GM12878 (cell line): ENCODE measurements at places on chromosomes 16 and 17. TPM values are rescaled to one million over a fixed set of nuclear protein-coding genes. Genes with fewer than 3 reads are reported as not detected.

ABCC11 gene
- total RNA-seq: not detected in 2 replicates

SLC2A4 gene
- 0.19 and 0.23 TPM in 2 replicates for total RNA-seq

AATK gene
- total RNA-seq: not detected in 2 replicates

ADGRG3 gene
- not detected in 2 replicates for total RNA-seq

ATAD5 gene
- 16.0 and 18.0 TPM in 2 replicates for total RNA-seq

ABCA8 gene
- 0.15 and 0.19 TPM in 2 replicates for total RNA-seq

MAFG gene
- total RNA-seq: 18.1 and 20.1 TPM in 2 replicates

FSCN2 gene
- total RNA-seq: 2.1 and 2.7 TPM in 2 replicates

CCL7 gene
- not detected in 2 replicates for total RNA-seq

CA4 gene
- total RNA-seq: not detected in 2 replicates

RAC3 gene
- 14.6 and 16.2 TPM in 2 replicates for total RNA-seq

SLC52A1 gene
- total RNA-seq: not detected in 2 replicates

SLC5A10 gene
- not detected in 2 replicates for total RNA-seq

TLCD2 gene
- 0.08 and 0.15 TPM in 2 replicates for total RNA-seq

SERPINF2 gene
- total RNA-seq: 0.21 and 0.40 TPM in 2 replicates

SLFN12L gene
- 10.4 and 11.9 TPM in 2 replicates for total RNA-seq

ATP2A3 gene
- total RNA-seq: 91.7 and 99.2 TPM in 2 replicates

KRT17 gene
- total RNA-seq: 2.4 and 2.7 TPM in 2 replicates

ZKSCAN2 gene
- total RNA-seq: 5.4 and 6.6 TPM in 2 replicates

RNF112 gene
- not detected in 2 replicates for total RNA-seq
